ENCODE measurements at places on chromosomes 3 and 15.

GRCh38 chr15:66147440-66147839 lies 106.1 kb downstream of the MEGF11 start:
- DNase-seq: no peak

DNA sequence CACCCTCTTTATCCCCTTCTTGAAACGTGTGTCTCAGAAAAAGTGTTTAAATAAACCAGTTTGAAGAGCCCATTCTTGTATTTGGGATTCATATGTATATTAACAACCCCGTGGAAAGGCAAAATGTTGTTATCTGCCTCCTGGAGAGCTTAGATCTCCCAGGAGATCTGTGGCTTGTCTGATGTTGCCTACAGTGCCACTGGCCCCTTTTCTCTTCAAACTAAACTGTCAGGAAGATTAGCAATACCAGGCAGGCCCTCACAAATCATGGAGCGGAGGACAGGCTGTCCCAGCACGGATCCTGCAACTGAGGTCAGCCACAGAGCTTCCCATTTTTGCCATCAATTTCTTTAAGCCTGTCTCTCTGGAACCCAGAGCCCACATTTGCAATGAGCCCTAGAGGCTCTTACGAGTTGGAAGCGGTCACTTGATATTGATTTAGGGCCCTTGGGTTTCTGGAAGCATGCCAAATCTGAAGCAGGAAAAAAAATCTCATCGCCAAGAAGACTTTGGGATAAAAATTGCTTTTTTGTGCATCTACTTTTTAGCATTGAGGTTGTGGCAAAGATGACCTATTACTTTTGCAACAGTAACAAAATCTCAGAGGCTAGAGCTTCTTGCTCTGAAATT lies 234.1 kb downstream of the OPA1 start:
- no peak for DNase-seq

- DNase-seq: no peak
These were observed 4.7 kb upstream of the BNC1 start for GRCh38 chr15:83289160-83289559.

GRCh38 chr15:96374499-96374898 lies 44.0 kb downstream of the NR2F2 start:
- no peak for DNase-seq

- no peak for DNase-seq
These were observed 95.2 kb upstream of the UBE2E1 start for GRCh38 chr3:23710555-23710954.

- DNase-seq: peak; percentile 99
These were observed 5.2 kb downstream of the LINS1 start for GRCh38 chr15:100596792-100597191.

DNA sequence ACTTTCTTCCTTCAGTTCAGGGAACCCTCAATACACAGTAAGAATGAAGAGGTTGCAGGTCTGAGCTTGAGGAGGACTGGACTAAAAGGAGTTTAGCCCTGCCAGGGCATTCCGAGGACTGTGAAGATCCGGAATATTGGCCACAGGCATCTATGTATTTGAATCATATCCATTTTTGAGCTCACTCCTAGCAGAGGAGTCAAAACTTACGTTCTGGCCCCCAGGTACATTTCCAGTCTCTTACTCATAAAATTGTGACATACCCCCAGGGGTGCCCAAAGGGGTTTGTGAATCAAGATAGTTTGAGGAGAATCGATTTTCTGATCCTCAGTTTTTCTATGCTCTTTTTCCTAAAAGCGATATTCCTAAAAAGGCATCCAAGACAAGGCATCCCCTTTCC lies 27.6 kb upstream of the SRP14 start:
- no peak for DNase-seq

GRCh38 chr3:7095116-7095515 lies 234.2 kb downstream of the GRM7 start:
- no peak for DNase-seq

DNA sequence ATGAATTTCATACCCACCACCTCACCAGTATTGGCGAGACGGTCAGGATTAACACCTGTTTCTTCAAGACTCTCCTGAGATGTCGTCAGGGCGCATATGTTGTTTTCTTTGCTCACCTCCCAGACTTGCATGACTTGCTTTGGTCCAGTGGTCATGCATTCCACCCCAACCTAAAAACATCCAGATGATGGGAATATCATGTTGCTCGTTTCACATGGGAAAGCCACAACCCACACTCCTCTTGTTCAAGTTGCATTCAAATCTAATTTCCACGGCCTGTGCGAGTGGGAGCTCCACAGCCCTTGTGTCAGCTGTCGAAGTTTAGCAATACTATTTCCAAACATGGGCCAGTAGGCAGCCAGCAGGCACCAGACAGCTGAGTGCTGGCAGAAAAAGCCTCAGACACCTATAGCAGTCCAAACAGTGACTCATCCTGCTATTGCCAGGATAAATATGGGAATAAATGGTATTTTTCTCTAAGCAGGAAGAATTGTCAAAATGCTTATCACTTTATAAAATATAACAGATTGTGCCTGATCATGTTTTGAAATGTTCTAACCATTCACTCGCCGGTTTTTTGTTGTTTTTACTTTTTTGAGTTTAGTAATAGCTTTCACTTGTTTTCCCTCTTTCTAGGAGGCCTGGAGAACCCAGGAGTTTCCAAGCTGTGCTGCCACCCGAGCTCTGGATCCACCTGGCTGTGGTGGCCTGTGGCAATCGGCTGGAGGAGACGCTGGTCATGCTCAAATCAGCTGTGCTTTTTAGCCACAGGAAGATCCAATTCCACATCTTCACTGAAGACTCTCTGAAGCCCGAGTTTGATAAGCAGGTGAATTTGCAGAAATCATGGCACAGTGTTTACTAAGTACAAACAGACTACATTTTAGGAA lies 20.1 kb downstream of the GXYLT2 start:
- DNase-seq: no peak

GRCh38 chr3:192237992-192238608 lies 489.2 kb downstream of the FGF12 start:
- no peak for DNase-seq

DNA sequence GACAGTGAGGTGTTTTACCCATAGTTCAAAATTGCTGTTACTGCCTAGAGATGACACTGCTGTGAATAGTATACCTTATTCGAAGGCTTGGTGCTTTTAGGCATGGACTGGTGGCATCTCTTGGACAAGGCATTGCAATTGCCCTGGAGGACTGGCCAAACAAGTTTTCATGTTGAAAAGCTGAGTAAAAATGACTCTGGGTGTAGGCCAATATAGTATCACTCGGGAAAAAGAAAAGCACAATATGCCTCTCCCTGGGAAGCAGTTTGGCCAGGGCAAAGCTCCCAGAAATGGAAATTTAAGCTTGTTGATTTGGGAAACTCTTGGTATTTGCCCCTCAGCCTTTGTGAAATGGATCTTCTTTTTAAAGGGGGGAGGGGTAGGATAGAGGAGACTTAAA lies 54.8 kb downstream of the ZNF609 start:
- no peak for DNase-seq

DNA sequence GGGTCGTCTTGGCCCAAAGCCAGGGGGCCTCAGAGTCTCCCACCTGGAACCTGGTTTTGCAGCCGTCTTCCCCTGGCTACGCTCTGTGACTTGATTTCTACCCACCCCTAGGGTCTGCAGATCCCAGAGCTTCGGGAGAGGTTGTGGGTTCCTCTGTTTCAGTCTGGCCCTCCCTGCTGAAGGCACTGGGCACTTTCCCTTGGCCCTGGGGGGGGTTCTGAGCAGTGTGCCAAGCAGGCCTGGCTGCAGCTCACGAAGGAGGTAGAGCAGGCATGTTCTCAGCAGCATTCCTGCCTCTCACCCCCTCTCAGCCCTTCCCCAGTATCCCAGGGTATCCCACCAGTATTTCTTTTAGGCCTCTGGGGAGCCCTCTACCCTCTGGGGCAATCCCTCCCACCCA lies 99.0 kb downstream of the TMEM266 start:
- no peak for DNase-seq

GRCh38 chr3:105773291-105773690 lies 95.5 kb downstream of the CBLB start:
- DNase-seq: no peak
